ENCODE measurements at places on chromosomes 11 and 22.
A peak's percentile ranks its signal among the peaks of the same experiment; 100 is the strongest.

DNA sequence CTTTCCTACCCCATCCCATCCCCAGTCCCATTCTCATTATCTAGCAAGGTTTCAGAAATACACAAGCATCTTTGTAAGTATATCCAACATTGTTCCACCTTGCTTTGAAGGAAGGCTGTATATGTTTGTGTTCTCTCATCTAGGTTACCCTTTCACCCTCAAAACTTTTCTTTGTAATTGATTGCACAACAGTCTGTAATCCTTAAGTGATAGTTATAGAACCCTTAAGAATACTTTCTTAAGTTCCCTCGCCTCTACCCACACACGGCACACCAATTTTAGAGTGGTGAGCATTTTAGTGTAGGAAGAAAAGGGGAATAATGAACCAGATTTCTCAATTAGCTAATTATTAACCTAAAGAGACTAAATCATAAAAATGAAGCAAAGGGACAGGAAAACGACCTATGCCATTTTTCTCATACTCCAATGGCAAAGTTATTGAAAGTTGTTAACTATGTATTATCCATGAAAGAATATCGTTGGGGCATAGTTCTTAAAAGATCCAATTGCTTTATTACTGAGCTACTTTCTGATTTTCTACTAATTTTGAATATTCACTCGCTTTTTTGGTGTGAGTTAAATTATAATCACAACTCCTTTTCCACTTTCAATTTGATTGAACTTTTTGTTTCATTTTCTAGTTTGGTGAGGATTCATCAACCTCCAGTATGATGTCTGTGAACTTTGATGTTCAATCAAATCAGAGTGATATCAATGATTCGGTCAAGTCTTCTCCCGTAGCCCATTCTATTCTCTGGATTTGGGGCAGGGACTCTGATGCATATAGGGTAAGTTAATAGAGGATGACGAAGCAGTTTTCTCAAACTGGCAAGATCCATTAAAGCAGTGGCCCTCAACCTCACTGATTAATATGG, 44.9 kb downstream of the TTC17 start:
- no peak for DNase-seq

GRCh38 chr22:30272781-30273601, 6.3 kb upstream of the OSM start:
- DNase-seq, result no peak

GRCh38 chr11:3880724-3881123, 25.3 kb downstream of the STIM1 start:
- no peak for DNase-seq

GRCh38 chr11:123292647-123293046, 97.6 kb upstream of the CLMP start:
- DNase-seq, result no peak

DNA sequence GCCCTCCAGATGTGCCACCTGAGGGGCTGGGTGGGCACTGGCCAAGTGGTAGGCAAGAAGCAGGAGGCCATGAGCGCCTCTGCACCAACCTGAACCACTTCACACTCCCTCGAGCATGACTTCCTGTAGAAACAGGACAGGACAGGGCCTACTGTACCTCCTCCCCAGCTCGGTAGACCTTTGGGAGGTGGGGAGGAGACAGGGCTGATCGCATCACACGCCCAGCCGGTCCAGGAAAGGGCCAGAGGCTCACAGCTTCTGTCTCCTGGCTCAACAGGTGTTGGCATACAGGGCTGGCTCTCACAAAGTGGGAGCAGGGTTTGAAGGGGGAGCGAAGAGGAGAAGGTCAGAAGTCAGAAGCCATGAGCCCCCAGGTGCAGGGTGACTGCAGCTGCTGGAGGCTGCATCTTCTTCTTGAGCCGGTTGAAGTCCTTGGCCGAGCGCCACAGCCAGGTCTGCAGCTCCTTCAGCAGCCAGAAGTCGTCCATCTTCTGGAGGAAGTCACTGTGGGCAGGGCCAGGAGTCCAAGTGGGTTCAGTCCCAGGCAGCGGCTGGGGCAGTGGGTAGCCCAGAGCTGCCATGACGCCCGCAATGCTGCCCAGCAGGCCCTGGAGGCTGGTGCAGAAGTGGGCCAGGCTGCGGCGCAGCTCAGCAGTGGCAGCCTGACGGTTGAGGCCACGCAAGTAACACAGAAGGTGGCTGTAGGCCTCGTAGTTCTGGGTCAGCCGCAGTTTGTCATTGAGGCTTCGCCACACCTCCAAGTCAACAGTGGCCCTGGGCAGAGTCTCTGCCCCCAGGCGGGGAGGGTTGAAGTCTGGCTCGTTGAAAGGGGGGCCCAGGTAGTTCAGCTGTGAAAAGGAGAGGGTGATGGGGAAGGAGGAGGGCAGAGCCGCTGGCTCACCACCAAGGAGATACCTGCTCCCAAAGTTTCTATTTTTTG, 8.3 kb downstream of the CLCF1 start:
- DNase-seq, result no peak

- no peak for DNase-seq
Measured at GRCh38 chr11:113728814-113729213, 22.7 kb upstream of the TMPRSS5 start.

GRCh38 chr22:38452373-38453065, 2.5 kb downstream of the KCNJ4 start:
- DNase-seq, result no peak

DNA sequence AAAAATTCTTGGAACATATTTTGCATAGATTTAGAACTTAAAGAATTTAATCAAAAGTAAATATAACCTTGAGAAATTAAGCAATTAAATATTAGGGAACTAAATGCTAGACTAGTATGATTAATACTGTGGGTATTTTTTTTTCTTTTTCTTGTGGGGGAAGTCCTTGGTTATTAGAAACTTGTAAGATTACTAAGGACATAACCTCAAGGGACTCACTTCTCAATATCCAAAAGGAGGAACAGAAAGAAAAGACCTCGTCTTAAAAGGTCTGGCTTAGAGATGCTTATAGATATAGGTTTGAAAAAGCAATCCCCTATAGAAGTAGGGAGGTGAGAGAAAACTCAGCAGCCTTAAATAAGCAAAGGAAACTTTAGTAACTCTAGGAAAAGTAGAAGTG, 368.5 kb downstream of the INSC start:
- DNase-seq, result no peak

GRCh38 chr11:73087730-73088129, 54.4 kb downstream of the FCHSD2 start:
- no peak for DNase-seq

DNA sequence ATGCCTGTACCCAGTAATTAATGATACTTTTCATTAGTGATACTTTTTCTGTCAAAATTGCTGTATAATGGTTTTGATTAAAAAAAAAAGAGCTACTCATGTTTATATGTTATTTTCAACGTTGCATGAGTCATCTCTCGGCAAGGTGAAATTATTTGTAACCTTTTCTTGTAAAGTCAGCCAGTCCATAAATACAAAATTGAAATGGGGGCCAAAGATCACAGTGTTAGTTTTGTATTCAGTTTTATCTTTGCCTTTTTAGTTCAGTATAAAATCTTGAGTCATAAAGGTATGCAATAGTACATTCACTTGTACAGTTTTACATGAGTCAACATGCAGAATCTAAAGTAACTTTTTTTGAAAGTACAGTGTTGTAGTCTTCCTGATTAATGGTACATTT, 4.3 kb downstream of the ARHGEF12 start:
- DNase-seq, result no peak

DNA sequence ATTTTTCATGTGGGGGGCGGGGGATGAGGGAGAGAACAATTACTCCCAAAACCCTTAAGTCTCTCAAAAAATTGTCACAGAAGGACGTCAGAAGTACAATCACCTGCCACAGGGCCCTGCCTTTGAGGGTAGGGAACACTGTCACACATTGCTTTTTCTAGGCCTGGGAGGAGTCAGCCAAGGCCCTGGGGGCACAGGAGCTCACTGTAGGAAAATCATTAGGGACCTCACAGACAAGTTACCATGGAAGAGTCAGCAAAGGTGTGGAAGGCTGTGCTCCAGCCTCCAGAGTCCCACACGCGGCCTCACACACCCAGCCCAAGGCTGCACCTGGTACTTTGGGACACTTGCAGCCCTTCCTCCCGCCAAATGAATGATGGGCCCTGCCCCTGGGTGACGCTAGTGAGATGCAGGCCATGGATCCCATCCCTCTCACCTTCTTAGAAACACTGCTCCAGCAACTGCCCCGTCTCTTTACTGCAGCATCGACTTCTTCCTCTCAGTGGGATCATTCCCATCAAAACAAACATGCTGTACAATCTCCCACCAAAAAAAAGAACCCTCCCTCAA, 3.3 kb downstream of the PLEKHA7 start:
- no peak for DNase-seq

DNA sequence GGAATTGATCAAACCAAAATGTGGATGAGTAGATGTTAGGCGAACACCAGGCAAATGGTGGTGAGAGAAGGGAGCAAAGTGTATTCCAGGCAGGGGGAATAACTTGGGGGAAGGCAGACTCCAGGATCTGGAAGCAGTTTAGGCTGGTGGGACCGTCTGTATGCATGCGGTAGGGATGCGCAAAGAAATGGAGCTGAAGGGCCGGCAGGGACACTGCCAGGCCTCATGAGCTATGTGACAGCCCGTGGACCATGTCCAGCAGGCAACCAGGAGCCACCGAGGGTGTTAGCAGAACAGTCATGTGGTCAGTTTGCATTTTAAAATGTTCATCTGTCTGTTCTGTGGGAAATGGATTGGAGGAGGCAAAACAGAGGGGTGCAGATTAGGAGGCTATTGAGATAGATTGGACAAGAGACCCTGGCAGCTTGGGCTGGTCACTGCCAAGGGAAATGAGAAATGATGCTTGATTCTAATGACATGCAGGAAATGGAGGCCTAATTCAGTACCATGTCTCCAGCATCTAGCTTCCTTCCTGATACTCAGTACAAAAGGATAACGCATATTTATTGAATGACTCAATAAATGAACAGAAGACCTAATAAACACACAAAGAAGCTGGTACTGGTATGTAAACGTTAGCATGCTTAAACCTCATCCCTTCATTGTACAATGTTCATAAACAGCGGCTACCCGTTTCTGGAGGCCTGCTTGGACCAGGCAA, 412.4 kb downstream of the BUD13 start:
- no peak for DNase-seq

DNA sequence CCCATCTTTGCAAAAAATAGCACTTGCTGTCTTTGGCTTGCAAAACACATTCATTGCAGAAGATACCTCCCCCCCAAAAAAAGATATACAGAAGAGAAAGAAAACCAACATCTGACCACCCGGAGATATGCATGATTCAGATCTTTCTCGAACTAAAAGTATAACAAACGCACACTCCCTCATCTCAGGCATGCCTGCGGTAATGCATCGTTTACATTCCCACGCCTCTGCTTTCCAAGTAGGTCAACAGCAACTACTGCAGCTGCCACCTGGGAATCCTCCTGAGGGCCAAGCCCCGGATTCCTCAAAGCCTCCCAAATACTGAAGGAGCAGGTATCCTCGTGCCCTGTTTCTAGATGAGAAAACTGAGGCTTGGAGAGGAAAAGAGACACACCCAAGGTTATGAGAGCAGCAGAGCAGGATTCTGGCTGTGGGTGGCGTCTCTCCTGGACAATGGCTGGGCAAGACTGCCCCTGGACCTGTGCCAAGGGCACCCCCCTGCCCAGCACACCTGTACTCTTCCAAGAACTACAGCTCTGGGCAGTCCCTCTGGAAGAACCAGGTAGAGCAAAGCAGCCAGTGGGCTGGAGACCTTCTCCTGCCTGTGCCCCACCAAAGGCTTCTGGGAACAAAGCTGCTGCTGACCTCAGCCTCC, 38.1 kb downstream of the NUP50 start:
- DNase-seq, result no peak

DNA sequence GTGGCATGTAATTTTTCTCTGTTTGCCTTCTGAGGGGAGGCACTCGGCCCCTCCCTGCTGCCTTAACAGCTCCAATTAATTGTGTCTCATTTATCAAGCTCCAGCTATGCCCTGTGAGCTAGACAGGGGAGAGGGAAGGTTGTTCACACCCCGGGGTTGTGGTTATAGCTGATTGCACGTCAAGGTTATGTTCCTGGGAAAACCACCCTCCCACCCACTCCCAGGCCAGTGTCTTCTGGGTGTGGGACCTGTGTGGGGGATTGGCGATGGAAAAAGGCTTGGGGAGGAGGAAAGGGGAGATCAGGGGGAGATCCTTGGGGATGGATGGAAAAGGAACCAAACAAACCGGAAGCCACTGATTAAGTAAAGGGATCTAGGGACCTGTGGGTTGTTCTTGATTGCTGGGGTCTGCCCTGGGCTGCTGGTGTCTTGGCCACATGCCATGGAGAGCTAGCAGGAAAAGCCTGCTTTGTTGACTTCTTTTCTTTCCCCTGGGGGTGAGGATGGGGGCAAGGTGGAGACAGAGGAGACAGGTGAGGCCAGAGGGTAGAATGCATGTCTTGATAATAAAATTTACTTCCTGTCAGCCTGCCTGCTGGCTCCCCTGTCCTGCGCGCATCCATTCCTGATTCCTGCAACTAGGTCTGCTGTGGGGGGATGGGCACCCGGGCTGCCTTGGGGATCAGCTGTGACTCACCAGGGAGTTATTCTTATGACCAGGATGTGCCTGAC, 13.5 kb upstream of the SORL1-AS1 start:
- DNase-seq, result peak; percentile 96

- DNase-seq, result no peak
Measured at GRCh38 chr22:36874736-36875135, 13.9 kb downstream of the NCF4 start.

- no peak for DNase-seq
Measured at GRCh38 chr11:39972461-39972860, 1487.0 kb downstream of the LRRC4C start.

DNA sequence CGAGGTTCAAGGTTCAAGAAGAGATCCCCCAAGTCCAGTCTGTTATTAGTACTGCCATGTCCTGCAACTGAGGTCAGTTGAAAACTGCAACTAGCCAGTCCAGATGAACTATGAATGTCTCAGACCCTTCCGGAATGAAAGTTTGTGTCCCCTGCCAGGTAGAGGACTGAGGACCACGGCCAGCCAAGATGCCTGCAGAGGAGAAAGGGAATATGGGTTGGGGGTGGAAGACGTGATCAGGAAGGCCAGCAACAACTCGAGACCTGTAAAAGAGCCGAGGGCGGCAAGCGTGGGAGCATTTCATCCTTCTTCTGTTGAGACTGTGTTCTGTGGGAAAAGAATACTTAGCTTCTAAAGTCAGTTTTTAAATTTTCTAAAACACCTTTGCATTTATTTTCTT, 572.4 kb upstream of the B3GAT1 start:
- DNase-seq, result no peak

DNA sequence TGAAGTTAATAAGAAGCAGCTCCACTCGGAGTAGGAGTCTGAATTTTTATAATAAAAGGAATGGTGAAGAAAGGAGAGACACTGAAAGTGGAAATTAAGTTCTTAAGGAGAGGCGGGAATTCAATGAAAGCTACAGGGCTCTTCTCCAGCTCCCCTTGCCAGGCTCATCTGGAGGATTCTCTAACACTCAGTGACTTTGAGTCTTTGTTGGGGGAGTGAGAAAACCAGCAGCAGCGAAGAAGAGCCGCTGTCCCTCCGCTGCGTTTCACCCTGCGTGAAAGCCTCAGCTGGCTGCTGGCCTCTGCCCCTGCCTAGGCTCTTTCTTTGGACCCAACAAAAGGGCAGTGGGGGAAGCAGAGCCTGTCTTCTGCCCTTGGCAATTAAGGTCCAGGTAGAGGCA, 113.0 kb downstream of the NTM start:
- DNase-seq, result no peak

GRCh38 chr11:111745719-111746504, 20.3 kb downstream of the PPP2R1B start:
- DNase-seq, result no peak

- no peak for DNase-seq
Measured at GRCh38 chr11:103545551-103545950, 436.3 kb downstream of the DYNC2H1 start.

GRCh38 chr11:131600628-131601027, 230.2 kb downstream of the NTM start:
- peak; percentile 81 for DNase-seq

Data from NCI-H1105 treated with DMSO at 0.1 percent for 48 hours (cell line).